T-helper 17 cell (primary cell): ENCODE measurements at places on chromosomes 11 and 22.

- peak; percentile 55 for DNase-seq
Measured at GRCh38 chr22:30802202-30803166, 107.8 kb downstream of the OSBP2 start.

DNA sequence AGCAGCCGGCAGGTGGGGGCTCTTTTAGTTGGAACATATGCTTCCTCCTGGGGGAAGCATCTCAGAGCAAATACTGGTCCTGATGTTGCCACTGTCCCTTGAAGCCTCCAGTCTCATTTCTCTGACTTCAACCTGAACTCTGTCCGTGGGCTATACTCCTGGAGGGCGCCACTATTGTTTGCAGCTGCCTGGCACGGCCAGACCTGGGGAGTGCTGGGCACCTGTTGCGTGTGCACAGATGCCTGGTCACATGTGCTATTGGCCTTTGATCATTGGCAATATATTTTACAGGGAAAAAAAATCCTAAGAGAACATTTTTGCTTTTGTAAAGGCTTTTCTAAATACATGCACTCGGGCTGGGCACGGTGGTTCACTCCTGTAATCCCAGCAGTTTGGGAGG, 18.2 kb downstream of the LHFPL7 start:
- no peak for DNase-seq

DNA sequence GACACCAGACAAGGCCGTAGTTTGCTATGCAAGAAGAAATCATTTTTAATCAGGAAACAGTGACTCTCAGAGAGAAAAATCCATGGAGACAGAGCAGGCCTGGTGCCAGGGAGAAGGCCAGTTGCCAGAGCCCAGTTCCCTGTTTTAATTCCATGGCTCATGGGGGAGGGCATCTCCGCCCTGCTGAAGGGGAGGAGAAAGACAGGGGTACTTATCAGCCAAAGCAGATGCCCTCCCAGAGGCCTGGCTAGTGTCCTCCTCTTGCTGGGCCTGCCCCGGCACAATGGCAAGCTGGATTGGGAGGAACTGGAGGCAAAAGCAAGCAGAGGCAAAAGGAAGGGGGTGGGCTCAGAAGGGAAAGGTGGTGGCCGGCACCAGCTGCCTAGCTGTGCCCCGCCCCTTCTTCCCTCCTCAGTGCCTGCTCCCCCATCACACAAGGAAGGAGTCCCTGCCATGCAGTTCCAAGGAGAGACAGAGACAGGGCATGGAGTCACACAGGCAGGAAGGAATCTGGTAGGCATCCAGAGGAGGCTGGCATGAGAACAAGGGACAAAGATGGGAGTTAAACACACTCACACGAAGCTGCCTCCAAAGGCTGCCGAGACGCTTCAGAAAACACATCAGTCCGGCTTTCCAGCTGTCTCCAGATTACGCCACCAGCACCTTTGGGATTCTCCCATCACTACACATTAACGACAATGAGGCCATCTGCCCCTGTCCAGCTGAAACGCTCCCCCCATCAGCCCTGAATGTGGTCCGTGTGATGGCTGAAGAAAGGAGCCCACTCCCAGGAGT, 591.8 kb downstream of the BUD13 start:
- DNase-seq, result no peak

DNA sequence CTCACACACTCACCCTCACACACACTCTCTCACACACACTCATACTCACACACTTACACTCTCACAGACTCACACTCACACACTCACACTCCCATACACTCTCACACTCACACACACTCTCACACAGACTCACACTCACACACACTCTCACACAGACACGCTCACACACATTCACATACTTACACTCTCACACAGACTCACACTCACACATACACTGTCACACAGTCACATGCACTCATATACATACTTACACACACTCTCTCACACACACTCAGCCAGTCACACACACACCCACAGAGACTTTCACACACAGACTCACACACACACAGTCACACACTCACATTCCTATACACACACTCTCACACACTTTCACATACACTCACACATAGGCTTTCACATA, 1478.8 kb downstream of the BRD1 start:
- no peak for DNase-seq

DNA sequence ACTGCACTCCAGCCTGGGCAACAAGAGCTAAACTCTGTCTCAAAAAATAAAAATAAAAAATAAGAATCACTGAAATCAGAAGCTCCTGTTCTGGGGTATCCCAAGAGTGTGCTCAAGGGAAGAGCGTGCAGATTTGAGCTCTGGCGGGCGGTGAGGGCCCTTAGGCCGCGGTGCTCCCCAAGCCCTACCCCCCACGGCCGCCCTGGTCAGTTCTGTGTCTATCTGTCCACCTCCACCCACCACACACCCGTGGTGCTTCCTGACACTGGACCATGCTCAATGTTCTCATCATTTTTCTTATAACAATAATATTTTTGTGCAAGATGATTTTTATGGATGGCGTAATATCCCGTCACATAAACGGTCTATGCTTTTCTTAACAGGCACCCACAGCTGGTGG, 71.1 kb downstream of the RTL6 start:
- DNase-seq, result no peak

DNA sequence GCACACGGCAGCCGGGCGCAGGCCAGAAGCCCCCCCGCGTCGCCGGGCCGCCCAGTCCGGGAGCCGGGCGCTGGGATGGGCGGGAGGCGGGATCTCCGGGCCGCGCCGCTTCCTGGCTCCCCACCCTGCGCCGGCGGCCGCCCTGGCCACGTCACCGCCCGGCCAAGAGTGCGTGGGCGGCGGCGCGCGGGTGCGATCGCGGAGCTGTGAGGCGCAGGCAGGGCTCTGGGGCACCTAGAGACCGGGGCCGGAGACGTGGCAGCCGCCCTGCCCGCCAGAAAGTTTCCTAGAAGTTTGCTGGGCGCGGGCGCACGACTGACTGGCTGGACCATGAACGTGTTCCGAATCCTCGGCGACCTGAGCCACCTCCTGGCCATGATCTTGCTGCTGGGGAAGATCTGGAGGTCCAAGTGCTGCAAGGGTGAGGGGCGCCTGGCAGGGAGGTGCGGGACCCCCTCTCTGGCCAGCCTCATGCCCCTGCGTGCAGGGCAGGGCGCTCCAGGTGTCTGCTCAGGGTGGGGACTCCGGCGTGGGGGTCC, at the start of gene KDELR3:
TSS of gene KDELR3 (plus strand) at position 193 of the 539 bp plus-strand sequence. CDS start at position 331, 138 bp downstream.
- DNase-seq, result no peak

GRCh38 chr11:132691848-132692550, 840.3 kb downstream of the OPCML start:
- no peak for DNase-seq

GRCh38 chr11:10762185-10762584, 11.1 kb downstream of the CTR9 start:
- DNase-seq, result no peak

GRCh38 chr11:62600367-62601121, 1.1 kb downstream of the MTA2 start:
- DNase-seq, result peak; percentile 21

GRCh38 chr11:119580751-119581150, 148.2 kb downstream of the NECTIN1 start:
- DNase-seq, result no peak

GRCh38 chr11:111918390-111919256, at the start of gene C11orf52:
Gene C11orf52, plus strand, starts transcription at chr11:111918913. Its CDS starts 60 bp downstream, at chr11:111918973.
- DNase-seq, result no peak

- DNase-seq, result no peak
Measured at GRCh38 chr22:27192135-27192829, 534.9 kb downstream of the MIAT start.

DNA sequence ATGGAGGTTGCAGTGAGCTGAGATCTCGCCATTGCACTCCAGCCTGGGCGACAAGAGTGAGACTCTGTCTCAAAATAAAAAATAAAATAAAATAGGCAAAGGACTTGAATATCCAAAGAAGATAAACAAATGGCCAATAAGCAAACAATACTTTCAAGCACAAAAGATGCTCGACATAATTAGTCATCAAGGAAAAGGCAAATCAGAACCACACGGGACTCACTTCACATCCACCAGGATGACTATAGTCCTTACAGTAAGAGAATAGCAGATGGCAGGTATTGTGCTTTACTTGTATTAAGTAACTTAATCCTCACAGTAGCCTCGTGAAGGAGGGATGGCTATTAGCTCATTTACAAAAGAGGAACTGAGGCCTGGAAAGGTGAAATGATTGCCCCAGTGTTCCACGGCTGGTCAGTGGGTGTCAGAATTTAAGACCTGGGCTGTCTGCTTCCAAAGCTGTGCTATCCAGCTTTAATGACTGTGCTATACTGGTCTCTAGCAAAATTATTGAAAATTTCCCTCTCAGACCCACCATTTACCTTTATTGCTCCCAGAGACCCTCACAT, 40.2 kb upstream of the RBFOX2 start:
- no peak for DNase-seq

DNA sequence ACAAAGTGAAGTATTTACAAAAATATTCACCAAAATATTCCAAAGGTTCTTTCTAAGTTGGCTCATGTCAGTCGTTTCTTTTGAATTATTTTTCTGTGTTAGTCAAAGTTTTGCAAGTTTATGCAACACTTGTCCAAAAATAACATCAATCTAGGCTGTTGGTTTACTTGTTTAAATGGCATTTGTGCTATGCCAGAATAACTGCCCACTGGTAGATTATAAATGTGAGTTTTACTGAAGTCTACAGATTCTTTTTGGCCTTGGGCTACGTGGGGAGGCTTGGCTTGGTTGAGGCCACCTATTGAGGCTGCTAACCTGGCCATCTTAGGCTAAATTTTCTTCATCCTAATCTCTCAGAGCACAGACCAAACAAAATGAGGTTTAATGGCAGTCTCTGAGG, 1091.9 kb upstream of the RAG2 start:
- DNase-seq, result no peak

GRCh38 chr22:22710719-22711531, 66.5 kb downstream of the GGTLC2 start:
- DNase-seq, result peak; percentile 75

DNA sequence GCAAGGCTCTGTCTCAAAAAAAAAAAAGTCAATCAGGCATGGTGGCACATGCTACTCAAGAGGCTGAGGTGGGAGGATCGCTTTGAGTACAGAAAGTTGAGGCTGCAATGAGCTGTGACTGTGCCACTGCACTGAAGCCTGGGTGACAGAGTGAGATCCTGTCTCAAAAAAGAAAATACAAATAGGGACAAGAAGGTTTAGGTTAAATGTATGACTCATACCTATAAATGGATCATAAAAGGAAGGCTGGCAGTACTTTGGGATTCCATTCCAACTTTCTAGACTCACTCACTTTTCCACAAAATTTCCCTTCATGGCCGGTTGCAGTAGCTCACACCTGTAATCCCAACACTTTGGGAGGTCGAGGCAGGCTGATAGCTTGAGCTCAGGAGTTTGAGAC, 25.6 kb upstream of the OSBP start:
- DNase-seq, result no peak

- DNase-seq, result no peak
Measured at GRCh38 chr11:3126207-3126865, 38.8 kb downstream of the OSBPL5 start.

DNA sequence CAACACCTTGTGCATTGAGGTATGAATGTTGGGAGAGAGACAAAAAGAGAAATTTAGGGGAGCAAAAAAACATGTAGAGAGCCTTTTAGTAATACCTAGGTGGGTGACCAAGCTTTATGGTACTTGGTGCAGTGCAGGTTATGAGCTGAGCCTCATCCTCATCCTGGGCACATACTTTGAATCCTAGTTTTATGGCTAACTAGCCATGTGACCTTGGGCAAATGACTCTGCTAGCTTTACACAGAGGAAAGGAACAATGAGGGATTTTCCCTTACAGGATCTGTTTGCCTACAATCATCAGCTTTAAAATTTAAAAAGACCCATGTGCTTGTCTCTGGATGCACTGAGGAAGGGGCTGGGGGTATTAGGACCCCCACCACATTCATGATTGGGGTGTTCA, 187.8 kb upstream of the ISX start:
- no peak for DNase-seq

- no peak for DNase-seq
Measured at GRCh38 chr11:27187075-27187847, 146.6 kb downstream of the BBOX1 start.

- no peak for DNase-seq
Measured at GRCh38 chr11:12489246-12489772, 111.9 kb downstream of the PARVA start.

GRCh38 chr11:30322191-30322590, 713 bp upstream of the ARL14EP start:
- DNase-seq, result no peak

DNA sequence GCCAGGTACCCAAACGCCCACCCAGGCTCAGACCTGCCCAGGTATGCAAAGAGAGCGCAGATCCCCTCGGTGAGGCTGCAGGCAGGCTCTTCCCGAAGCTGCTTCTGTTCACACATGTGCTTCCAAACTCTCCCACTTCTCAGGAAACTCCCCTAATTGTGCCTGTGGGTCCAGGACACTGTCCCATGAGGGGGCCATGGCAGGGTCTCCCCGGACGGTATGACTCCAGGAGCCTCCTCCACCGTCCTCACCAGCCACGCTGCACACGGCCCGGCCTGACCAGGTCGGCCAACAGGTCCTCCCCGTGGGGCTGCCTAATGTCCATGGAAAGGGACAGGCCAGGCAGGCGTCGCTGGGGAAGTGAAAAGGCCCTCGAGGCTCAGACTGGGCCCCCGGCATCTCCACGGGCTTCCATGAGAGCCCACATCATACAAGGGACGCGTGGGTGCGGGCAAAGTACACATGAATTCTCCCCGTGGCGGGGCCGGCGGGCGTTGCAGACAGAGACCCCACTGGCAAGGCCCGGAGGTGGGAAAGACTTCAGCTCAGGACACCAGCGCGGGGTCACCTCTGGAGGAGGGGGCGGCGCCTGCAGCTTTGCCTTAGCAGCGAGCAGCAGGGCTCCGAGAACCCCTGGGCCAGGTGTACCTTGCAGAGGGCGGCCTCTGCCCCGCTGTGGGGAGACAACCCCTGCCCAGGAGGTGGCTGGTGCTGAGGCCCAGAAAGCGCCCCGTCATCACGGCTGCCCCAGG, 526.1 kb downstream of the BRD1 start:
- DNase-seq, result no peak

GRCh38 chr11:27807596-27807995, 107.3 kb upstream of the BDNF start:
- no peak for DNase-seq

DNA sequence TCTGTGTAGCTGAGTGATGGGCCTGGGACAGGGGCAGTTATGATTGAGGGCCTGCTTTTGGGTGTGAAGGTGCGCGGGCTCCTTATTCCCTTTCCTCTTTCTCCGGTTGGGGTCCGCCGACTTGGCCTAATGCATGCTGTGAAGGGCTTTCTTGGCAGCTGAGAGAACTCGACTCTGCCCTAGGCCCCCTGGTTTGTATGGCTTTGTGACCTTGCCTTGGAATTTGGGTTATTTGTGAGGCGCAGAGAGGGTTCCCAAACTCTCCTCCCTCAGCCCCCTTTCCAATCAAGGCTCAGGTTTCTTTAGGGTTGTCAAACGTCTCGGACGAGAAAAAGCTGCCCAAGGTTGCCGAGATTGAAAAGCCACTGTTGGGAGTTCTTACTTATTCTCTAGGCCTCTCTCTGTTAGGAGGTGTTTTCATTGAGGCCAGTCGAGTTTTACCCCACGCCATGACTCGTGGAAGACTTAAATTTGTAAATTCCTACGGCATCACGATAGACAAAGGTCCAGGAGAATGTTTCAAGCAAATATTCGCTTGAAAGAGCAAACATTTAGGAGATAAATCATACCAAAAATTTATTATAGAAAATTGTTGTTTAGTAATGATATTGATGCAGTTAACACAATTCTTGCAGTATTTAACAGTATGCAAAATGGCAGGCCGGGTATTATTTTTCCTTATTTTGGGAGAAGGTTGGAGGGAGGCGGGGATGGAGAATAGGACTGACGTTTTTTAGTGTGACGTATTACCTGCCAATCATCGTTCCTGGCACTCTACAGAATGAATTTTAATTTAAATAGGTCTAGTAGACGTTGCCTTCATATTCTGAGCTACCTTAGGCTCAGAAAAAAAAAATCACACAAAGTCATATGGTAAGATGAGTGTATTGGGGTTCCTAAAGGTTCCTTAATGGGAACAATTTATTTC, 689 bp downstream of the PDHX start:
- DNase-seq, result peak; percentile 5
